Psoas muscle (tissue), 8 donors: ENCODE measurements at places on chromosomes 4 and X. TPM values are rescaled to one million over a fixed set of nuclear protein-coding genes. Genes with fewer than 3 reads are reported as not detected.

The ETDA gene
- not detected for polyA plus RNA-seq

DNA sequence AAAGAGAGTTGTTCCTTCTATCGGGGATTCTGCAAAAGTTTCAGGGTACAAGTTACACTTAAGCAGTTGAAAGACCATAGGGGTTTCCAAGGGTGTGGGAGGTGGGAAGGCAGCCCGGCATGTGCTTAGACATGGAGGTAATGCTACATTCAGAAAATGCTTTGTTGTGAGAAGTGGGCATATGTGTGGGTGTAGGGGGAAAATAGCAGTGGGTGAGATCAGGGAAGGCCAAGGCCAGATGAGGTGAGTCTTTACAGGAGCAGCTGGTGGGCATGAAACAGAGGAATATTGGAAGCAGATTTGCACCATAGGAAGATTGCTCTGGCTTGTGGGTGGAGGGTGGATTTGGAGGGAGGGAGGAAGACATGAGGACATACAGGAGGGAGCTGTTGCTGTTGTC is 8.3 kb downstream of the CYTL1 start:
- peaks cover 7% of the 10 kb centered on the region for H3K27me3 ChIP-seq
- no peaks in the 10 kb centered on the region for H3K36me3 ChIP-seq
- H3K4me3 ChIP-seq = no peak overlapping the region
- no peaks in the 10 kb centered on the region for H3K4me1 ChIP-seq
- no peak overlapping the region for H3K27ac ChIP-seq
- DNase-seq = no peak

GRCh38 chr4:122044501-122044900 is 92.6 kb upstream of the TRPC3 start:
- no peak for DNase-seq
- H3K4me3 ChIP-seq = no peak overlapping the region
- H3K4me1 ChIP-seq = no peaks in the 10 kb centered on the region
- H3K27ac ChIP-seq = no peak overlapping the region

GRCh38 chrX:67585401-67585800 is 41.6 kb downstream of the AR start:
- H3K36me3 ChIP-seq = no peaks in the 10 kb centered on the region
- H3K27ac ChIP-seq = no peak overlapping the region
- no peak for DNase-seq
- H3K27me3 ChIP-seq = no peaks in the 10 kb centered on the region
- peaks cover 6% of the 10 kb centered on the region for H3K4me1 ChIP-seq

DNA sequence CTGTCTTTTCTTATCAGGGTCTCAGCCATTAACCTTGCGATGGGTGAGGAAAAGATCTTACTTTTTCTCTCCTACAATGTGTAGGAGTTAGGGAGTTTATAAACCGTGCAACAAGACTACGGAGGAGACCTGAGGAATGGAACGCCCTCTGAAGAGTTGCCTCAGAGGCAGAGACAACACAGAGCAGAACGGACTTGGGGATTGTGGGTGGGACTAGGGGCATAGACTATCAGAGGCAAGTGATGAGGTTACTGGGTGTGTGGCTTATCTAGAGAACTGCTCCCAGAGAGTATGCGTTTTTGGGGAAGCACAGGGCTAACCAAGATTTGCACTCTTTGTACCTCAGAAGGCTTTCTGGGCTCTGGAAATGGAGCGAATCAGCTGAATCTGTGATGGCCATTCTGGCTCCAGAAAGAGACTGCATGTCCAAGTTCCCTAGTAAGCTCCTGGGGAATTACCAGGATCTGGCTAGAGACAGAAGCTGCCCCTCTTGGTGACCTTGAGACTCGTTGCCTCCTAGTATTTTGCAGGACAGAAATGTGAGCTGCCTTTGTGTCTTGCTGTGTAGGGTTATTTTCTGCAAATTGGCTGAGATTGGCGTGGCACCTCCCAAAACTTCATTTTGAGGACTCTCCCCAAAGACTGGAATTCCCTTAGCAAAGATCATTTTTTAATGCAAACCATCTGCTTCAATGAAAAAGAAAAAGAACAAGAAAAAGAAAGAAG is 118.9 kb downstream of the ARSF start:
- H3K4me3 ChIP-seq = no peak overlapping the region
- H3K27me3 ChIP-seq = no peaks in the 10 kb centered on the region
- H3K36me3 ChIP-seq = no peaks in the 10 kb centered on the region
- no peaks in the 10 kb centered on the region for H3K4me1 ChIP-seq

DNA sequence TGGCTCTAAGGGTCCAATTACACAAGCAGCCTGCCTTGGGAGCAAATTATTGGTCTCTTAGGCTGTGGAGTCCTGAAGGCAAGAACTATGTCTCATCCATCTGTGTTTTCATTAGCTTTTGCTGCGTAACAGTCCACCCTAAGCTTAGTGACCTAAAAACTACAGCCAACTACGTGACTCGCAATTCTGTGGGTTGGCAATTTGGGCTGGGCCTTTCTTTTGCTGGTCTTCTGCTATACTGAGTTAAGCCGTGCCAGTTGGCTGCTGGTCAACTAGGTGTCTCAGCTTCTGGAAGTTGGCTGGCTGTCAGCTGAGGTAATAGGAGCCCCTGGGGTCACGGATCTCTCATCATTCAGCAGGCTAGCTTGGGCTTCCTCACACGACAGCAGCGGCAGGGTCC is 205.6 kb upstream of the S100G start:
- no peaks in the 10 kb centered on the region for H3K36me3 ChIP-seq
- no peak overlapping the region for H3K4me3 ChIP-seq
- H3K27ac ChIP-seq = peak overlapping the region; percentile 64
- H3K4me1 ChIP-seq = no peaks in the 10 kb centered on the region
- H3K27me3 ChIP-seq = no peaks in the 10 kb centered on the region

GRCh38 chr4:123671636-123672404 is 275.2 kb downstream of the SPRY1 start:
- DNase-seq = no peak
- no peak overlapping the region for H3K27ac ChIP-seq
- H3K36me3 ChIP-seq = no peaks in the 10 kb centered on the region
- no peaks in the 10 kb centered on the region for H3K27me3 ChIP-seq

GRCh38 chrX:100600758-100601157 is 16.0 kb downstream of the TNMD start:
- no peaks in the 10 kb centered on the region for H3K36me3 ChIP-seq
- H3K27ac ChIP-seq = no peak overlapping the region
- H3K4me1 ChIP-seq = no peaks in the 10 kb centered on the region
